Stimulated activated CD8-positive, alpha-beta memory T cell treated with anti-CD3 and anti-CD28 coated beads, Interleukin-15, amount 100 ng/mL, for 24 hours (primary cell): ENCODE measurements at places on chromosomes 2 and 18.

DNA sequence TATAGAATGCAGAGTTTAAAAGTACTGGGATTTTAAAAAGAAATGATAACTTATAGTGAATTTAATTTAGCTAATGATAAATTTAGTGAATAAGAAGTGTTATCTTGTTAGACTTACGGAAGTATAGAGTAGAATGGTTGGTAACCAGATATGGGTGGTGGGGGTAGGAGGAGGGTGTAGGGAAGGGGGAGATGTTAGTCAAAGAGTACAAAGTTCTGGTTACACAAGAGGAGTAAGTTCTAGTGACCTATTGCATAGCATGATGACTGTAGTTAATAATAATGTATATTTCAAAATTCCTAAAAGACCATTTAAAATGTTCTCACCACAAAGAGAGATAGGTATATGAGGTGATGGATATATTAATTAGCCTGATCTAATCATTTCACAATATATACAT is 184.8 kb upstream of the STON1 start:
- no peak for DNase-seq

DNA sequence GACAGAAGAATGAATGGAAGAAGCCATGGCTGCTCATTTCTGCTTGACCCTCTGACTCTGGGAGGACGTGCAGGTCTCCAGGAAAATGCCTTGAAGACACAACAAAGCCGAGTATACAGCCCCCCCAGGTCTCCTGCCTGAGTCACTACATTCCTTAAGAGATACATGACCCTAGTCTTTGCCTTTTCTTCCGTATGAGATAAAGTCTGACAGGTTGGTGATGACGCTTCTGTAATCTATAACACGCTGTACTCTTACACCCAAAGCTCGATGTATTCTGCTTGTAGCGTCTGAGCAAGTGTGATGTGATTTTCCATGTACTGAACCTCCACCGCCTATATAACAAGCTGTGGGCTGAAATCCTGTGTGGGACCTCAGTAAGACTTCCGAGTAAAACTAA is 77.3 kb downstream of the KCTD1 start:
- no peak for DNase-seq

DNA sequence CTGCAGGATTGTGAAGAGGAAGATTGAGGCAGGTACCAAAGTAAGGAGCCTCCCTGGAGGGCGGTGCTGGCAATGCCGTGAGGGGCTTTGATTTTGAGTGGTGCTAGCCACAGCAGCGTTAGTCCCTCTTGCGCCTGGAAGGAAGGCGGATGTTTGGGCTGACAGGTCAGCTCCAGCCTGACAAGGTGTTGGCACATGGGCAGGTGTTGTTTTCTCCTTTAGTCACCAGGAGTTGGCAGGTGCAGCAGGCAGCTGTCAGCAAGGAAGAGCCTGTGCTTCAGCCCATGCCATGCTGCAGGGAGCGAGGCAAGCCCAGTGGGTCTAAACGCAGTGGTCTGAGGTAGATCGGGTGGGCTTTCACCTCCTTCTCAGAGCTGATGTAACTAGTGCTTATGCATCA is 8.5 kb downstream of the SEC11C start:
- DNase-seq = no peak

- no peak for DNase-seq
Observed at GRCh38 chr2:168592181-168592831, 136.2 kb downstream of the CERS6 start.

GRCh38 chr2:128137094-128137616 is 46.2 kb downstream of the UGGT1 start:
- no peak for DNase-seq

DNA sequence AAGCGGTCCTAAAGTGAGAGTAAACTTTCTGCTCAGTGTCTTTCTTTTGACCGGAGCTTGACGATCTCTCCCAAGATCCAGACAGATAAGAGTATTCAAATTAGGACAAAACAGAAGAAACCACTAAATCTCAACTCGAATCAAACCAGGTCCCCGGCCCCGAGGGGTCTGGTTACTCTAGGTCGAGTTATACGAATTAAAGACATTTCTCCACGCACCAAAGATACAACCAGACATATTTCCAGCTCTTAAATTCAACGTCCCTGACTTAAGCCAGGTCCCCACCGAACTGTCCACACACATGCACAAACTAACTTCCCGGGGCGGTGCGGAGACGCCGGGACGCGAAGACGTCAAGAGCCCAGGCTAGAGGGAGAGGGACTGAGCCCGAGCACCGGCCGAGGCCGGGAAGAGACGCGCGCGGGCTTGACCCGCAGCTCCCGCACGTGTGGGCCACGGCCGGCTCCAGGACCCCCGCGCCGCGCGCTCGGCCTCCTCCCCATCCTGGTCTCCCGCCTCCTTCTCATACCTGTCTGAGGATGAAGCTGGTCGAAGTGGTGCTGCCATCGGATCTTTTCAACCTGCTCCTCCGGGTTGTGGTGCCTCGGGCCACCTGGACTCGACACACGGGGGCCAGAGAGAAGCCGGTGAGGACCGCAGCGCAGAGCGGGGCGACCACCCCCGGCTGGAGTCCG is 896 bp downstream of the CACNB4 start:
- no peak for DNase-seq

DNA sequence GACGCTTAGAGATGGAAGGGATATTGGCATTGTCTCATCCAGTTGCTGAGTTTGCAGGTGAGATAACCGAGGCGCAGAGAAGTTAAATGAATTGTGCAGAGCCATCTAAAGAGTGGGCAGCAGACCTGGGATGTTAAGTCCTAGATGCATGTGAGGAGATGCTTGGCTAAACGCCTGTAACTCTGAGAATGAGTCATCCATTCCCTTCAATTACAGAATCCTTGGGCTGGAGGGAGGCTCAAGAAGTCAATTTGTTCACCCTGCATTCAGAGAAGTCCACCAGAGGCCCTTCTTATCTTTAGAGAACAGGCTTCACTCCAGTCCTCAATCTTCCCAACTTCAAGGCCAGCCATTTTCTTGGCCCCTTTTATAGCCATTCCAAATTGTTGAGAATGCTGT is 1.6 kb downstream of the EHD3 start:
- DNase-seq = no peak

DNA sequence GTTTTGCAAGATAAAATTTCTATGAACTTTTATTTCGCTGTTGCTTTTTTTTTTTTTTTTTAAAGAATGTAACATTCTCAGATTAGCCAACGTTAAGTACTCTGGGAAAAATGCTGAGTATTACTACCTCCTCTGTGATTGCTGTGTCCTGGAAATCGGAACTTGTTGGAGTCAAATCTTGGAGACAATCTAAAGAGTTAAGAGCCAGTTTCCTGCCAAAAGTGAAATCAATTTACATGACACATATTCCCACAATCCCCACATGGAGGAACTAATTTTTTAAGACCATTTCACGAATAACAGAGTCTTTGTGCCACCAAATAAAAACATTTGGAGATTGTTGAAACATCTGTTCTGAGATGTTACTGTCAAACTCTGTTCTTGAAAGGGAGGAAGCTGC is 127.8 kb downstream of the MEP1B start:
- no peak for DNase-seq

GRCh38 chr2:29477186-29477585 is 362.0 kb downstream of the CLIP4 start:
- no peak for DNase-seq

- DNase-seq = no peak
Observed at GRCh38 chr2:105329197-105329554, 359 bp downstream of the TGFBRAP1 start.

DNA sequence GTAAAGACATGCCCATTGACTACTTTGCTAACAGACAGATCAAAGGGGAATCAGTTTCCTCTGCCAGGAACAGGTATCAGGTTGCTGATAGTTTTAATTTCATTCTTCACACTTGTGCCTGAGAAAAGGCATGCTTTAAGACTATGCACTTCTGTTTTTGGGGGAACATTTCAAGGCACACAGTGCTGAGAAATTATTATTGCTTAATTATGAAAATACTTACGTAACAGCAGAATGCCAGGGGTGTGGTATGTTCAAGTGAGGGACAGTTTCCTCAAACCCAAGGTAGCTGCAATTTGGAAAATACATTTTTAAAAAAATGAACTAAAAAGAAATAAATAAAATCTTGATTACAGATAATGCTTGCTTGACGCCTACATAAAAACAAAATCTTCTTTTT is 1746.1 kb upstream of the PIK3C3 start:
- no peak for DNase-seq

GRCh38 chr2:164835302-164835701 is 6.3 kb downstream of the COBLL1 start:
- no peak for DNase-seq

GRCh38 chr18:54241483-54241882 is 17.0 kb upstream of the MBD2 start:
- no peak for DNase-seq

- no peak for DNase-seq
Observed at GRCh38 chr2:86487062-86487461, 45.9 kb downstream of the KDM3A start.

DNA sequence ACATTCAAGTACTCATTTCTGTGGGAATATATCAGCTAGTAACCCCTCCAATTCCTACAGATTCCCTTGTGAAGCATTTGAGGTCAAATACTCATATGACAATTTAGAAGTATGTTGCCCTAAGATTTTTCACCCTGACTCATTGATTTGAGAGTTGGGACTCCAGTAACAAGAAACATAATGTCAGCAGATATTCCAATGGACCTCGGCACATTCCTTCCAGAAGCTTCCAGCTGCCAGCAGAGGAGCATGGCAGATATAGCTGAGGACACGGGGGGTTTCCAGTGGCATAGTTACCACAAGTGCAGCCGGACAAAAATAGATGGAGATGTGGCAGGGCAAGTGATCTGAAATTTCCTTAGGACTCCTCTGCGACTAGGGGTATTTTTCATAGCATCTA is 101.9 kb upstream of the ARHGAP28 start:
- DNase-seq = no peak

GRCh38 chr18:5506174-5506573 is 37.6 kb downstream of the EPB41L3 start:
- no peak for DNase-seq

DNA sequence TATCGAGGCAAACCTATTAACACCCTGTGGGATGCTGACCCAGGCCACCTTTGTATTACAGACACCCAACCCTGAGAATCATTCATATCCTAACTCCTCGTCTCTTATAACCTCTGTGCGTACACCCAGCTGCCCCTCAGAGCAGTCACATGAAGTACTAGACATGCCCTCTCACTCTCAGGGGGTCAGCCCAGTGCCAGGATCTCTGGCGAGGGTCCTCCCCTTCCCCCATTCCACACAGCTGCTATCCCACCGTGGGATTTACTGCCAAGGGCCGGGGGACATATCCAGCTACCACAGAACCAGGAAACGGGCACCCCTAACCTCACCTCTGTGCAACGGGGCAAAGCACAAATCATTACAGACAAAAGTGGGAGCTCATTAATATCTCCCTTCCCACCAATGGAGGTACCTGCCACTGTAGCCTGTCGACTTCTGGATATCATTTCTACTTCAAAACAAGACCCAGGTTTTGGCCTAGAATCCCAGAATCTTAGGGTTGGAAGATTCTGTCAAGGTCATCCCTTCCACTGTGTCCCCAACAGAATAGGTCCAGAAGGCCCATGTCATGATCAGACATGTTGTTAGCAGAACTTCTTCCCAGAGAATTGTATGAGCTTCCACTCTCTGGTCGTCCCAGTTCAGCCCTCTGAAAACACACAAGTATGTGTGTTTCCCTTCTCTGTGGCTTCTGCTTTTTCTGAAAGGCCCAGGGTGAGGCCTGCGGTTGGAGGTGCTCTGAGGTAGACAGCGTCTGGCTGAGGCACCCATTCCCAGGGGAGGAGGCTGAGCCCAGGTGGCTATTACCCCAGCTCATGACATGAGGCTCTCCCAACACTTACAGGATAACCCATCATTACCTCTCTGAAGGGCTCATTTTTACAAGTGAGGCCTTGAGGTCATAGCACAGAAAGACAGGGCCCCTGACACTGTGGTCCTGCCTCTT is 1.7 kb downstream of the TMBIM1 start:
- DNase-seq = no peak

DNA sequence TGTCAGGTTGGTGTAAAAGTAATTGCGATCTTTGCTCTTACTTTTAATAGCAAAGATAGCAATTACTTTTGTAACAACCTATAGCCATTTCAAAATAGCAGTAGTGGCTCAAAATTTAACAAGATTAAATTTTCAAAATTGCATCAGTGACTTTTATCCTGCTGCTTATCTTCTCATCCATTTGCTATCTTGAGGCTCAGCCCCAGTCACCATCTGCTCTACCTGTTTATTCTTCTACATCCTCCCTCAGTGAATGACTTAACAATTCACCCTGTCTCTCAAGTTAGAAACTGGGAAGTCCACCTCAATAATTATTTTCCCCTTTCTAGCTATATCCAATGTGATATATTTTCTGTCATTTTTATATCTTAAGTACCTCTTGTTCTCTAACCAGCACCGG is 148.6 kb upstream of the ZNF804A start:
- no peak for DNase-seq

DNA sequence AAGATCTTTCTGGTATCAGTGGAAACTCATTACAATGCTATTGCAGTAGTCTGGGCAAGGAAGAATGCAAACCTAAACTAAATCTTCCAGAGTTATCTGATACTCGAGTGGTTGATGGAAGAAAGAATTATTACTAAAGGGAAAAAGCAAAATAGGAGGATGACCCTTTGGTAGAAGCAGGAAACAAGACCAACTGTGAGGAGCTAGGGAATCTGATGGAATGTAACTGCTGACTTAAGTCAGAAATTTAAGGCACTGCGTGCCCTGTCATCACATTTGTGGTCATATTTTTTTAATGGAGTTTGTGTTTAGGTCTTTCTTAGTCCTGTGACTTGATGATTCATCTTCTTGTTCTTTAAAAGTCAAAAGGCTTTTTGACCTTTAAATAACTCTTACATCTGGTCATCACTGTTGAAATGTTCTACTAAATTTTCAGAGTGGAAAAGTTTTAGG is 36.5 kb upstream of the ARMC9 start:
- DNase-seq = no peak

DNA sequence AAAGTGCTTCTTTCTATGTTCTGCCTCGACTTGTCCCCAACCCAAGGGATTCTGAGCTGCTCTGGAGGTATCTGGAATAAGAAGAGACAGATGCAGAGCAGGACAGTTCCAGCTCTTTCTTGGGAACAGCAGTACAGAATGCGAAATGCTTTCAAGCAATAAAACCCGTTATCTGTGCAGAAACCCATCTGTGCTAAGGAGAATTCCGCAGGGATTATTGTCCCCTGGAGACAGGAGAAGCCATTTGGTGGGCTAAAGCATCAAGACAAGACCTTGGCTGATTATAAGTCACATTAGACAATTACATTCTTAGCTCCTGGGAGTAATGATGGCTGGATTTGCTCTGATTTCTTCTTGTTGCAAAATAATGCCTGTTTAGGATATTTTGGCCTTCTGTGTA is 185.4 kb upstream of the GLI2 start:
- no peak for DNase-seq

DNA sequence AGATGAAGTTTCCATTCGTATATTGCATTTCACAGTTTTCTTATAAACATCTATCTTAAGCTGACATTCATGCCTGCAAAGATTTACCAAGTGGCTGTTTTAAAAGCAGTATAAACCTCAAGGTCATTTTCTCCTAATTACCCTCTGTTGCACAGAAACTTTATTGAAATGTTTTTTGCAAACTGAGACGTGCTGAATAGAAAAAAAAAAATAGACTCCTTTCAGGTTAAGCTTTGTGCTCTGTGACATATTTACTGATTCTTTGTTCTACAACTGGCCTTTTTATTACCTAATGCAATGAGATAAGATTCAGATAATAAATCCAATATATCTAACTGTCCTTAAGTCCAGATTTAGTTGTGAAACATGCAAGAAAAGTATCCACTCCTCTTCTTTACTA is 938.7 kb downstream of the DSC3 start:
- DNase-seq = no peak

GRCh38 chr2:196442211-196442610 is 197.3 kb upstream of the CCDC150 start:
- DNase-seq = no peak

- no peak for DNase-seq
Observed at GRCh38 chr18:62425465-62426190, 97.2 kb upstream of the ZCCHC2 start.
